ENCODE measurements at places on chromosomes 6 and 20. TPM values are rescaled to one million over a fixed set of nuclear protein-coding genes. Genes with fewer than 3 reads are reported as not detected.

- DNase-seq = no peak
Observed at GRCh38 chr6:11120271-11121005, 8.9 kb upstream of the ERVFRD-1 start.

GRCh38 chr20:39524371-39524911 is 562.3 kb downstream of the DHX35 start:
- DNase-seq = no peak

DNA sequence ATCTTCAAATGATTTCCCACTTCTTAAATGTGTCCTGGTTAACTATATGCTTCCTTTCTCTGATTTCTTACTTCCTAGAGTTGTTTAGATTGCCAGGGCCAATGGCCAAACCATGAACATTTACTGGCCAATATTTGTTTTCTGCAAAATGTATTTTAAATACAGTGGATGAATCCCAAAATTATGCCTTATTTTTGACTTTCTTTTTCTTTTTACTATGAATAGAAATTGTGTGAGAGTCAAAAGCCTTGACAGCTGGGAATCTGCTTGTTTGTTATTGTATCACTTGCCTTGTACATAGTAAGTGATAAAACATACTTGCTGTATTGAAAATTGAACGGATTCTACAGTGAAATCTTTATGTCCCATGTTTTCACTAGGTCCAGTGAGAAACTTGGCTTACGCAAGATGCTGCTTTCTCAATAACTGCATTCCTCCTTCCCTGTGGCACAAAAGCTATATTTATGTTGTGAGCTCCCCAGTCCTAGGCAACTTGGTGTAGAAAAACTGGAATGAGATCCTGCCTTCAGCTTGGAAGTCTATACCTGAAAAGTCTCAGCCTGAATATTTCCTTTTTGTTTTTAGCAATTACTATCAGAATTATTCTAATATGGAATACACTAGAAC is 295.2 kb downstream of the EPHA7 start:
- peak; percentile 44 for DNase-seq

Gene HTR1E
- not detected for total RNA-seq

DNA sequence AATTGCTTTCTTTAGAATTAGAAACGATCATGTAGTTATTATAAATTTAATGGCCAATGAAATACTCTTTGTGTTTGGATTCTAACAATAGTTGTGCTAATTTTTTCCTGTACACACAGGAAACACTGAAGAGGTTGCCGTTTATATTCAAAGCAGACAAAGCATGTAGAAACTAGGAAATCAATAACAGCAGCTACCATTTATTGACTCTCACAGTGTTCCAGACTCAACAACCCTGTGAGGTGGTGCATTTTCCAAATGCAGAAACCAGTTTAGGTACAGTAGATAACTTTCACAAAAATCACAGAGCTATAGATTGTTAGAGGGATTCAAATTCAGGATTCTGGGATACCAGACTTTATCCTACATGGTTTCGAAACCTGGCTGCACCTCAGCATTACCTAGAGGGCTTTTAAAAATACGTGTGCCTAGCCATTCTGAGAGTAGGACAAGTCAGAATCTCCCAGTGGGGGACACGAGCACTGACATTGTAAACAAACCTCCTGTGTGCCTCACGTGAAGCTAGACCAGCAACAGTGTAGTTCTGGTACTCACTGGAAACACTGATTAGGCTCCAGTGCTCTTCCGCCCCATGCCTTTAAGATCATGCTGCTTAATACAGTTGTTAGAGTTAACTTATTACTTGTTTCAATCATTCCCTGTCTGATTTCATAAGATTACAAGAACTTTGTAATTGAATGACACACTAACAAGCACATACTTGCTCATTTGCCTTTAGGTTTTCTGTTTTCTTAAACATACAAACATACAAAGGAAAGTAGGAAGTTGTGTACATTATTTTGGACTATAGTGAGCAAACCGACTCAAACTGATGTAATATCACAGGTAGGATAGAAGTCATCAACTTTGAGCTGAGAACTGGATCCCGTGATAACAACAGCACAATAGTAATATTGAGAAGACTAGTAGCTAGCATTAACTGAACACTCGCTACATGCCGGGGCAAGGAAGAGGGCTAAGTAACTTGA is 65.8 kb downstream of the MAP3K4 start:
- DNase-seq = no peak

All from fibroblast of villous mesenchyme (primary cell).